ENCODE measurements at places on chromosomes 16 and 17.
A peak's percentile ranks its signal among the peaks of the same experiment; 100 is the strongest.

DNA sequence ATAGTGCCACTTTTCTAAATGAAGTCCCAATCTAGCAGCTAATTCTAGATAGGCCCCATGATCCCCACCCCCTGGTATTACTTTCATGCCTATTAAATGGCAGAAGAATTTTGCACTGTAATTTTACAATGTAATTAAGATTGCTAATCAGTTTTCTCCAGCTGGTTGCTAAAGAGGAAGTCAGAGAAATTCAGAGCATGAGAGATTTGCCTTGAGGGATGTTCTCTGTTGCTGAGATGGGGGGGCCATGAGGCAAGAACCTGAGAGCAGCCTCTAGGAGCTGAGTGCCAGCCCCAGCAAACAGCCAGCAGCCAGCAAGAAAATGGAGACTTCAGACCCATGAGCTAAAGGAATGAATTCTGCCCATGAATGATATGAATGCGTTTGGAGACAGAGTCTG is 38.9 kb downstream of the SHCBP1 start:
- no peak for DNase-seq

- DNase-seq: no peak
These were observed 9.2 kb downstream of the CDIP1 start for GRCh38 chr16:4529085-4530060.

DNA sequence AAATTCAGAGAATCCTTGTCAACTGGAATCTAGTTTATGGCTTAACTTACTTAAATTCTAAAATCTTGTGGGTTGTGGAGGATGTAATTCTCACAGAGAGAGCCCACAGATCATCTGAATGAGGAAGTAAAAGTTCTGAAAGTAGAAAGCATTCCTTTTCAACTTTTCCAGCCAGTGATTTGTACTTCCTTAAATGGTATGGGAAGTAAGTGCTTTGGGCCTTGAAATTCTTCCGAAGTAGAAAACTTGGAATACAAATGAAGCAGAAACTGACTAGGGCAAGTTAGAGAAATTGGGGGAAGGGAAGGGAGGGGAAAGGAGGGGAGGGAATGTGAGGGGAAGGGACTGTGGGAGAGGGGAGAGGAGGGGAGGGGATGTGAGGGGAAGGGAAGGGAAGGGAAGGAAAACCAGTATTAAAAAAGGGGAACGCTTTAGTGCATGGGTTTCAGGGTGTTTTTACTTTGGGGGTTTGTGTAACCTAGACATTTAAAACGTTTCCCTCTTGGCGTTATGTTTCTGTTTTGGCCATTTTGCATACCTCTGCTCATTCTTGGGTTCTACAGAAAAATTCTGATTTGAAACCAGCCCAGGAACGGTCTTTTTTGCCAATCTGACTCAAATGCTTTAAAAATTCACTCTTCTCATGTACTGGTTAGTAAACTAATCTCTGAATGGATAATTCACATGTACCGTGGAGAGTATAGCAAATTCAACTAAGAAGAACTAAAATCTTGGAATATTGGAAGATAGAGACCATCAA is 15.5 kb upstream of the SNTB2 start:
- no peak for DNase-seq

- no peak for DNase-seq
These were observed 7.3 kb downstream of the CTRL start for GRCh38 chr16:67924140-67924906.

DNA sequence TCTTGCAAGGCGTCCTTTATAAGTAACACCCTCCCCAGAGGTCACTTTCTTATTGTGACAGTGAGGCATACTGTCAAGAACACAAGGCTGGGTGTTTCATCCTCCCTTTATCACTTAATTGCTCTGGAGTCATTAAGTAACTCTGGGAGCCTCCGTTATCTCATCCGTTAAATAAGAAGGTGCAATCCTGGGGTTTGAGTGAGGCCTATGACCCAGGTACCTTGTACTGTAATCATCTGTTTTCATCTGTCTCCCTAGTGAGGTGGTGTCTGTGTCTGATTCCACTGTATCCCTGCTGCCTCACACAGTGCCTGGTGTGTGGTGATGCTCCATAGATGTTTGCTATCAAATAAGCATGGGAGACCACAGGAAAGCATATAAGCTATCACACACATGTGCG is 17.7 kb downstream of the TNS4 start:
- no peak for DNase-seq

DNA sequence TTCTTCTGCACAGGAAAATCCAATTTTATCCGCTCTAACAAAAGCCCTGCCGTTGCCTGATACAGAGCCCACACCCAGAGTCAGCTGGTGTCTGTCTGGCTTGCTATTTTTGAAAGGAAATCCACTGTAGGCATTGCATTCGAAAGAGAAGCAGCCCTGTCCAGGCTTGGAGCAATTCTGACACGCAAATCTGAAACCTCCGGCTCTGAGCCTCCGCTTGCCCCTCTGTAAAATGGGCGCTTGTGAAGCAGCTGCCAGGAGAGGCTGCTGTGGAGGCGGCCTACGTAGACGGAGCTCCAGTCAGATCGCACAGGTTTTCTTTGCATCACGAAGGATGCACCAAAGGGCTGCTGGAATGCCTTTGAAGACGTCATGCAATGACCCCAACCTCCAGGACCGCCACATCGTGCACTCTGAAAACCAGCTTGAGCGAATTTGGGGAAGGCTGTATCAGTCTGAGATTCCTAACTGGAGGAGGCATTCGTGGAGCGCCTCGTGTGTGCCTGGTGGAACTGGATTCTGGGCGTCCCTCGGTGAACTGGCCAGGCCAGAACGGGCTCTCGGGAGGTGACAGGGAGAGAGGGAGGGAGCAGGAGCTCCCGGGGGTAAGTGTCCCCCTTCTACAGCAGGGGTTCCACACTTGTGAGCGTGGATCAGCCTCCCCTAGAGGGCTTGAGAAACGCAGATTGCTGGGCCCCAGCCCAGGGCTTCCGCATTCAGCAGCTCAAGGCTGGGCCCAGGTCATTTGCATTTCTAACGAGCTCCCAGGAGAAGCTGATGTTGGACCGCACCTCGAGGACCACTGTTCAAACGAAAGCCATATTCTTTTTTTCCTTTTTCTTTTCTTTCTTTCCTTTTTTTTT is 215.5 kb downstream of the MRTFB start:
- DNase-seq: no peak

GRCh38 chr16:15507301-15507958 is 73.0 kb downstream of the BMERB1 start:
- DNase-seq: peak; percentile 70

DNA sequence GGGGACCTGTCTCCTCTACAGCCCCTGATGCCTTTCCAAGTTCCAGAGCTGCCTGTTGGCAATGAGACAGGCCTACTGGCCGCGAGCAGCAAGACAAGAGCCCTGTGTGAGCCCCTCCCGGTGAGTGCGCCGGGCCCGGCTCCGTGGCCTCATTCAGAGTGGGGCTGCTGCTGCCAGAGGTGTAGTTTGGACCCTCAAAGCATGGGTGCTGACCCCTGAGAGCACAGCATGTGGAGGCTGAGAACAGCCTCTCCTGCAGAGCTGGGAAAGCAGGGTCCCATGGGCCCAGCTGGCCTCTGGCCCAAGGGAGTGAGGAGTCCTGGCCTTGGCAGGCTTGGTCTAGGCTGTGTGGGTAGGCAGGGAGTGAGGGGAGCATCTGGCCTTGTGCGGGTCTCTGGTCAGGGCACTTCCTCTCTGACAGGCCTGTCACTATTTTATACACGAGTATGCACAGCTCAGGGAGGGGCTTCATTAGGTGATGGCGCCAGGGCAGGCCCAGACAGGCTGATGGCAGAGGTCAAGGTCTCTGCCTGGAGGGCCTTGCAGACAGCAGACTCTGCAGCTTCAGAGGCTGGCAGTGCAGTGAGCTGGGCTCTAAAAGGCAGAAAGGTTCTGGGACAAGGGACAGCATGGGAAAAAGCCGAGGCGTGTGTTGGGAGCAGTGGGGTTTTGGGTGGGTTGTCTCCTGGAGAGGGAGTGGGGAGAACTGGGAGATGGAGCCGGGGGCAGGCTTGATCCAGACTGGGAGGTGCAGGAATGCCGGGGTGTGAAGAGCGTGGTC is 43.4 kb downstream of the ADCY7 start:
- DNase-seq: no peak

Measured in caudate nucleus (tissue), 63 donors.